Suppressor macrophage treated with lipopolysaccharide for 1 hour (primary cell): ENCODE measurements at places on chromosomes 3 and 15.

- no peak for DNase-seq
Observed at GRCh38 chr15:92468991-92469390, 75.3 kb downstream of the ST8SIA2 start.

GRCh38 chr15:68817304-68818065 is 3.2 kb downstream of the ANP32A start:
- peak; percentile 88 for DNase-seq

- DNase-seq, result no peak
Observed at GRCh38 chr3:133595341-133595740, 21.9 kb downstream of the CDV3 start.

DNA sequence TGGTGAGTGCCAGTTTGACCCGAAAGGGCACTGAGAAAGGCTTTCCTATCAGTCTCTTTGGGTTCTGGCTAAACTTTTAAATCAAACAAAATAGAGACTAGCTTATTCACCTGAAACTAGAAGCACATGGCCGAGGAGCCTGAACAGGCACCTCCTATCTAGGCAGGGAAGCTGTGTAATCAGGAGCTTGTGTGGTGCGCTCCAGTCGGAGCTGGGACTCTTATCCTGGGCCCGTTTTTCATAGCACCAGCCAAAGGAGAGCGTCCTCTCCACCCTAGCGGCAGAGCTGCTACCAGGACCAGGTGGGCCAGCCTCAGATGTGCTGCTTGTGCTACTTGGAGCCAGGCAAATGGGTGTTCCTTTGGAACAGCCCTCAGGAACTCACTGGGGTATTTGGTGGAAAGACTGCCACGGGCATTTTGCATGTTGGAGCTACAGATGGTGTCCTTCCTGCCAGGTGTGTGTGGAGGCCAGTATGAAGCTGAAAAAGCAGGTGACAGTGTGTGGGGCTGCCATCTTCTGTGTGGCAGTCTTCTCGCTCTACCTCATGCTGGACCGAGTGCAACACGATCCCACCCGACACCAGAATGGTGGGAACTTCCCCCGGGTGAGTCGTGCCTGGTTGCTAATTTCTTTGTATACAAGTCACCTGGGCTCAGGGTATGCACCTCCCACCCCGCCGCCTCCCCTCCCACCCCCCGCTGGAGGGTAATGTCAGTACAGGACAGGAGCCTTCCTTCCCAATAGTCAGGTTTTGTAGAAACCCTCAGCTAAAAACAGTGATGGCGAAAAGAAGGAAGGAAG is 833 bp downstream of the MAN2A2 start:
- no peak for DNase-seq

GRCh38 chr3:122324871-122325323 is at the start of gene CSTA:
Gene CSTA, plus strand, starts transcription at chr3:122325248. Its CDS starts 45 bp downstream, at chr3:122325293.
- DNase-seq, result peak; percentile 83

DNA sequence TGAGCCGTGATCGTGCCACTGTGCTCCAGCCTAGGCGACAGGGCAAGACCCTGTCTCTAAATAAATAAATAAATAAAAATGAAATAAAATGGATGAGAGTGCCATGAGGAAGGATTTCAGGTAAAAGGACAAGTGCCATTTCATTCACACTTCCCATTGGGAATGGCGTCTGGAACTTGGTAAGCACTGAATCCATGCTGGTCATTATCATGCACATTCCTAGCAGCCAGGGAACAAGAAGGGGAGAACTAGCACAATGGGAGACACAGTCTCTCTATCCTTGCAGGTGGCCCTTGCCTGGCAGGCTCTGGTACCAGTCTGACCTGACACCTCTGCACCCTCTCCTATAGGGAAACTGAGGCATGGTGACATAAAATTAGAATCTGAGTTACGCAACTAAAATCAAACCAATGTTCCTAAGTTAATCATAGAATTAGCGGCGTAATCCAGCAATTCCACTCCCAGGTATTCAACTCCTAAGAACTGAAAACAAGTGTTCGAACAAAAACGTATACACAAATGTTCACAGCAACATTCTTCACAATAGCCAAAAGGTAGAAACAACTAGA is 70.8 kb upstream of the MFGE8 start:
- no peak for DNase-seq

- peak; percentile 62 for DNase-seq
Observed at GRCh38 chr3:4351164-4351855, 48.1 kb downstream of the SETMAR start.

GRCh38 chr3:136567599-136568188 is 184.5 kb downstream of the STAG1 start:
- no peak for DNase-seq

- no peak for DNase-seq
Observed at GRCh38 chr3:195566797-195567196, 16.9 kb downstream of the APOD start.

DNA sequence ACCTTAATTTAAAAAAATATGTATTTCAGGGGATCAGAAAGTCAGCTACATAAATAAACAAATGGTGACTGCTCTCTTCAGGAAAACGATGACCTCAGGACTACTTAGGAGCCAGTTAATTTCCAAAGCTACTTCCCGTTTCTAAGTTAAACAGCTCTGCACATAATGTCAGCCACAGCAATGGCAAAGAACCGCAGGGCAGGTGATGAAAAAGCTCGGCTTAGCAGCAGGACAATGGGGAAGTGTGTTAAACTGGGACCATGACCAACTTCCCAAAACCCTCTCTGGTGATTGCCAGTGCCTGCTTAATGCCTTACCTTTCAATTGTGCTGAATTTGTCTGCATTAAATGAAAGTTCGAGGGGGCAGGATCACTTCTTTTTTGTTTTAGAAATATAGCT is 258.9 kb downstream of the FHIT start:
- peak; percentile 59 for DNase-seq

- no peak for DNase-seq
Observed at GRCh38 chr15:41659855-41660234, 360 bp upstream of the MGA start.
